Upper lobe of left lung (tissue), 6 donors: ENCODE measurements at places on chromosomes 7 and 10. TPM values are rescaled to one million over a fixed set of nuclear protein-coding genes. Genes with fewer than 3 reads are reported as not detected.
A peak's percentile ranks its signal among the peaks of the same experiment; 100 is the strongest.

GRCh38 chr7:27842094-27842692 is 102.2 kb downstream of the TAX1BP1 start:
- no peaks in the 10 kb centered on the region for H3K36me3 ChIP-seq
- no peak for DNase-seq
- no peaks in the 10 kb centered on the region for H3K27me3 ChIP-seq

GRCh38 chr7:97096037-97096436 is 21.5 kb upstream of the SDHAF3 start:
- H3K4me1 ChIP-seq: no peaks in the 10 kb centered on the region
- no peaks in the 10 kb centered on the region for H3K27me3 ChIP-seq
- H3K4me3 ChIP-seq: no peak overlapping the region
- no peaks in the 10 kb centered on the region for H3K36me3 ChIP-seq

DNA sequence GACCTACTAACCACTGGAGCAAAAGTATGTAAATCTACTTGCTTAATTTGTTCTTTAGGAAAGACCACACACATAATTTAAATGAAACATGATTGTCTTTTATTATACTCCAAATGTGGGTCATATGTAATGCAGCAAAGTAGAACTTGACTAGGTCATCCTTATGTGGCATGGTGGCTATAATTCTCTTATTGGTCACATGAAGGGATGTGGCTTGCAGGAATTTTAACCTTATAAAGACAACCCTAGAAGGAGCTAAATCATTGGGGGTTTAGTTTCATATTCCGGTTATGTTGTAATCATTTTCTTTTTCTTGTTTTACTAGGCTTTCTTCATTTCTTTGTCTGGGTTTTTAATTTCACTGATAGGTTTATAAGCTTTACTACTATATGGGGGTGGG is 93.9 kb downstream of the SEPTIN7 start:
- DNase-seq: no peak
- H3K4me3 ChIP-seq: no peak overlapping the region
- no peaks in the 10 kb centered on the region for H3K27me3 ChIP-seq
- H3K36me3 ChIP-seq: no peaks in the 10 kb centered on the region
- no peak overlapping the region for H3K27ac ChIP-seq

The CH25H gene
- 4.6 TPM for total RNA-seq

- no peak overlapping the region for H3K27ac ChIP-seq
- no peak overlapping the region for H3K4me3 ChIP-seq
- no peaks in the 10 kb centered on the region for H3K36me3 ChIP-seq
- no peaks in the 10 kb centered on the region for H3K4me1 ChIP-seq
- no peaks in the 10 kb centered on the region for H3K27me3 ChIP-seq
- no peak for DNase-seq
These were observed 16.3 kb upstream of the COL1A2 start for GRCh38 chr7:94378356-94378755.

DNA sequence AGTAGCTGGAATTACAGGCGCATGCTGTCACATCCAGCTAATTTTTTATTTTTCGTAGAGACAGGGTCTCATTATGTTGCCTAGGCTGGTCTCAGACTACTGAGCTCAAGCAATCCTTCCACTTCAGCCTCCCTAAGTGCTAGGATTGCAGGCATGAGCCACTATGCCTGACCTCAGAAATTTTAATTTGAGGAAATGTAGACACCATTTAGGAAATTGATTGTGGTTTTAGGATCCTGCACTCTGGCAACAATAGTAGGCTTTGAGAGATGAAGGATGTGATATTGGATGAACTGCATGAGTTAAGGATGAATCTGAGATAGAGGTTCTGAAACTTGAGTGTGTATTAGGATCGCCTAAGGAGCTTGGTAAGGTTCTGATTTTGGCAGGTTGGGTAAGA is 66.5 kb downstream of the PPP1R9A start:
- H3K36me3 ChIP-seq: no peaks in the 10 kb centered on the region
- DNase-seq: no peak
- H3K4me1 ChIP-seq: no peaks in the 10 kb centered on the region
- no peaks in the 10 kb centered on the region for H3K27me3 ChIP-seq
- H3K27ac ChIP-seq: no peak overlapping the region

GRCh38 chr10:61164458-61165160 is 220.6 kb upstream of the RHOBTB1 start:
- H3K4me3 ChIP-seq: no peak overlapping the region
- H3K27me3 ChIP-seq: no peaks in the 10 kb centered on the region
- no peaks in the 10 kb centered on the region for H3K36me3 ChIP-seq
- peaks cover 2% of the 10 kb centered on the region for H3K4me1 ChIP-seq

- H3K27ac ChIP-seq: no peak overlapping the region
- DNase-seq: no peak
- peaks cover 92% of the 10 kb centered on the region for H3K36me3 ChIP-seq
- H3K4me1 ChIP-seq: no peaks in the 10 kb centered on the region
- H3K4me3 ChIP-seq: no peak overlapping the region
- H3K27me3 ChIP-seq: no peaks in the 10 kb centered on the region
These were observed 20.6 kb downstream of the PITRM1 start for GRCh38 chr10:3151889-3152565.

DNA sequence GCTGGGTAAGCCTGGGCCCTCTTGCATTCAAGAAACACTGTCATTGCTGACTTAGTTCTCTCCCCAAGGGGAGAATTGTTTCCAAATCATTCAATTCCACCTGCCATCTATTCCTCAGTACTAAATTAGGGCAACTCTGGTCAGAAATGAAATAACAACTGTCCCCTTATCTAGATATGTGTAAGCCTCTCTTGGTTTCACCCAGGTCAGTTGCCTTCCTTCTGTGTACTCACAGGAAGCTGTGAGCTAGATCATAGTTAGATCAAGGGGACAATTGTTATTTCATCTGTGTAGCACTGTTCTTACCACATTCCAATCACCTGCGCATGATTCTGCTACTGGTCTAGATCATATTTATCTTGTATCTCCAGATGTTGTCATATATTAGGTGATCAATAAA is 483.0 kb upstream of the SORCS1 start:
- DNase-seq: no peak
- H3K36me3 ChIP-seq: no peaks in the 10 kb centered on the region
- H3K27me3 ChIP-seq: no peaks in the 10 kb centered on the region
- no peak overlapping the region for H3K4me3 ChIP-seq
- H3K27ac ChIP-seq: no peak overlapping the region
- no peaks in the 10 kb centered on the region for H3K4me1 ChIP-seq

- no peak for DNase-seq
- H3K27ac ChIP-seq: no peak overlapping the region
- no peaks in the 10 kb centered on the region for H3K36me3 ChIP-seq
These were observed 42.2 kb downstream of the AOAH start for GRCh38 chr7:36682102-36682501.

The GRID1 gene
- 5.2 TPM for total RNA-seq

DNA sequence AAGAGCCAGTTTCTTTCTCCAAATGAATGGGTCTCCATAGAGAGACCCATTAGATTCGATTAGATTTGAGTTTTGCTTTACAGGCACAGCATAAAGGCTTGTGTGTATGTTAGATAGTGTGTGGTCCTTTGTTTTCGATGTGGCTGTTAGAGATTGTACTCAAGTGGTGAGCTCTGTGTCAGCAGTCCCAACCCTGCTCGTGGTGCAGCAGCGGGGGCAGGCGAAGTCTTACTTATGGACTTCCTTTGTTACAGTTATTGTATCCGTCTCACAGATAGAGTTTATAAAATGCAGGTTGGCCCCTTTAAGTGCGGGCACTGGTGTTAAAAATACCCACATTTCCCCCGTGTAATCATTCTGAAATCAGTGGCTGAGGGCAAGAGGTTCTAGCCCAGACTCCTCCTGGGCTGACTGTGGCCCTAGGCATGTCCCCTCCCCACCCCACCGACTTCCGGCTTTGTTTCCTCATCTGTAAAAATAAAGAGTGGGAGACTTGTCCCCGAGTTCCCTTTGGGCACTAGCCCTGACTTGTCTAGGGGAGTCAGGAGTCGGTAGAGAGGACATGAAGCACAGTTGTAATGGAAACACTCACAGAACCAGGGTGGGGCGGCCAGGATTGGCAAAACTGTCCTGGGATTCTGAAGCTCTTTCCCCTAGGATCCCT is 28.6 kb downstream of the MTURN start:
- no peak overlapping the region for H3K4me3 ChIP-seq
- H3K4me1 ChIP-seq: peaks cover 40% of the 10 kb centered on the region
- peak overlapping the region; percentile 57 for H3K27ac ChIP-seq
- H3K27me3 ChIP-seq: no peaks in the 10 kb centered on the region
- no peaks in the 10 kb centered on the region for H3K36me3 ChIP-seq

DNA sequence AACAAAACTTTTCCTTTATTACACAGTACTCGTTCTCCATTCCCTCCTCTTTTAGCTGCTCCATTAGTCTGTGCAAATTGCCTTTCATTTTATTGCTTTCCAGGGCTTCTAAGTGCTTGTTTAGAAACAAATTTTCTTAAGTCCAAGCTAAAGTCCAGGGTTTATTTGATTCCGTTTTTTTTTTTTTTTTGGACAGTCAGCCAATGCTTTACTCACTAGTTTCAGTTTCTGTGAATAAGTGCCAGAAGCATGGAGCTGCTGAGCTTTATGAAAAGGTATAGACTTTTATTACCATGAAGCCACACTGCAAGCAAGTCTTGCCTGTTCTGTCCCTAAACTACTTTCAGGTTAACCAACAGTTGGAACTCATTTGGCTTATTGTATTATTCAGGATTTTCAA is 455.0 kb downstream of the GFRA1 start:
- no peak overlapping the region for H3K27ac ChIP-seq
- no peaks in the 10 kb centered on the region for H3K27me3 ChIP-seq
- H3K4me1 ChIP-seq: no peaks in the 10 kb centered on the region
- H3K36me3 ChIP-seq: no peaks in the 10 kb centered on the region
- H3K4me3 ChIP-seq: no peak overlapping the region
- DNase-seq: no peak

DNA sequence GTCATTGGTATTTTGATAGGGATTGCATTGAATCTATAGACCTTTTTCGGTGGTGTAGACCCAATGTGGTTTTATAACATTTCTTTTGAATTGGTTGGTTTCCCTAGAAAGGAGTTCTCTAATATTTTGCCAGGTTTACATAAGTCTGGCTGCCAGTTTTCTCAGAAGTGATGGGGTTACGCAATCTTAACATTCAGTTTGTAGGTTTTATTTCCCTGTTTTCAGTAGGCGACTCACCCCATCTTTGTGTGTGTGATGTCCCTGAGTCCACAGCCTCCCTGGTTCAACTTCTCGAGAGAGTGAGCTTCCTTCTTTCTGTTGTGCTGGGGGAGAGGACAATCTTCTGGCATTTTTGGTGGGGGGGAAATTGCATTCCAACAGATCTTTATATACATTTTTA is 9.6 kb upstream of the KIF5B start:
- H3K4me1 ChIP-seq: no peaks in the 10 kb centered on the region
- no peak overlapping the region for H3K27ac ChIP-seq
- H3K36me3 ChIP-seq: no peaks in the 10 kb centered on the region
- DNase-seq: no peak
- H3K4me3 ChIP-seq: no peak overlapping the region

DNA sequence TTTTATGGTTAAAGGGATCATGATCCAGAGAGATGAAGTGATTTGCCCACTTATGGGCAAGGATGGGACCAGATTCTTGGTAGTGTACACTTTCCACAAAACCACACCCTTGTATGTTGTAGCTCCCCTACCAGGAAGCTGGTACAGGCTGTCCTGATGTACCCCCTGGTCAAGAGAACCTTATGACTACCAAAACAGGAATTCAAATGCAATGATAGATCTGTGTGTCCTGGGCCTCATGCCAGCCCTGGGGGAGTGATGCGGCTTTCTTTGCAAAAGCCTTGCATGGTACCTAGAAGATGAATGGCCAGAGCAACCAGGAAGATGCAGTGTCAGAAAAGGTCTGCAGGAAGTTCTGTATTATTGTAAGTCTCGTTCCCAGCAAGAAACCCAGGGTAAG is 94.9 kb upstream of the AGK start:
- DNase-seq: no peak
- no peaks in the 10 kb centered on the region for H3K36me3 ChIP-seq
- H3K4me1 ChIP-seq: no peaks in the 10 kb centered on the region
- H3K4me3 ChIP-seq: no peak overlapping the region
- no peak overlapping the region for H3K27ac ChIP-seq
- no peaks in the 10 kb centered on the region for H3K27me3 ChIP-seq

GRCh38 chr10:78740976-78741915 is 327.5 kb upstream of the ZMIZ1 start:
- no peaks in the 10 kb centered on the region for H3K36me3 ChIP-seq
- no peak for DNase-seq
- H3K4me3 ChIP-seq: no peak overlapping the region
- H3K27me3 ChIP-seq: no peaks in the 10 kb centered on the region
- no peak overlapping the region for H3K27ac ChIP-seq

DNA sequence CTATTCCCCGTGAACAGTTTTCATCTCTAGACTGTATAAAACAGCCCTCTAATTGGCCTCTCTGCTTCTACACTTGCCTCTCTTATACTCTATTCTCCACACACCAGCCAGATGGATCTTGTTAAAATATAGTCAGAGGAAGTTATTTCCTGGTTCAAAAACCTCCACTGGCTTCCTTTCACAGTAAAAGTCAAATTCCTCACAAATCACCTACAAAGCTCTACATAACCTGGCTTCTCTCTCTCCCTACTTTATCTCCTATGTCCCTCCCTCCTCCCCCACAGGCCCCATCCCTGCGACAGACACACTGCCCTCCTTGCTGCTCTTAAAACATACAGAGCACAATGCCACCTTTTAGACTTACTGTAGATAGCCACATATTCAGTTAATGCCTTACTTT is 60.1 kb downstream of the TPK1 start:
- H3K4me1 ChIP-seq: no peaks in the 10 kb centered on the region
- no peak overlapping the region for H3K27ac ChIP-seq
- no peaks in the 10 kb centered on the region for H3K27me3 ChIP-seq
- H3K4me3 ChIP-seq: no peak overlapping the region
- DNase-seq: no peak
- H3K36me3 ChIP-seq: no peaks in the 10 kb centered on the region

DNA sequence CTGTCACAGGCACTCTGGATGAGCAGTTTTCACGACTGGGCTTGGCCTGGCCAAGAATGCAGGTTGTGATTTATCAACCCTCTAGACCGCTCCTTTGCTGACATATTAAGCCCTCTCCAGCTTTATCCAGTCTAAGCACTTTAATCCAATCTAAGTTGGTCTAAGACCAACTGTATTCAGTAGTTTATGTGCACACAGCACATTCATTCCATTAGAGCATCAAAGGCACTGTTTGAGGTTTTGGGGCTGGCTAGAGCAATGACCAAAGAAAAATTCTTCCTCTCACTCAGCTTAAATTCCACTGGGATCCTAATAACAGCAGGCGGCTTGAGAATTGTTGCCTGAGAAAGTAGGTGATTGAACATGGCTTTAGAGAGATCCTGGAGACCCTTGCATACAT is 176.0 kb upstream of the INSYN2A start:
- DNase-seq: no peak
- no peak overlapping the region for H3K27ac ChIP-seq
- H3K4me1 ChIP-seq: no peaks in the 10 kb centered on the region

GRCh38 chr7:36635091-36635490 is 89.2 kb downstream of the AOAH start:
- DNase-seq: no peak
- H3K36me3 ChIP-seq: no peaks in the 10 kb centered on the region
- no peak overlapping the region for H3K4me3 ChIP-seq
- H3K4me1 ChIP-seq: no peaks in the 10 kb centered on the region

GRCh38 chr7:45921699-45922519 is 837 bp upstream of the IGFBP3 start:
- H3K4me1 ChIP-seq: peaks cover 32% of the 10 kb centered on the region
- no peak overlapping the region for H3K27ac ChIP-seq
- no peaks in the 10 kb centered on the region for H3K27me3 ChIP-seq
- H3K4me3 ChIP-seq: peak overlapping the region; percentile 47
- DNase-seq: no peak
